Retina (tissue), 1 donor: ENCODE measurements at places on chromosomes 1 and 21.

- DNase-seq = no peak
Observed at GRCh38 chr1:160676869-160677597, 30.2 kb upstream of the SLAMF1 start.

GRCh38 chr1:243587285-243587684 lies 262.8 kb downstream of the AKT3 start:
- no peak for DNase-seq

DNA sequence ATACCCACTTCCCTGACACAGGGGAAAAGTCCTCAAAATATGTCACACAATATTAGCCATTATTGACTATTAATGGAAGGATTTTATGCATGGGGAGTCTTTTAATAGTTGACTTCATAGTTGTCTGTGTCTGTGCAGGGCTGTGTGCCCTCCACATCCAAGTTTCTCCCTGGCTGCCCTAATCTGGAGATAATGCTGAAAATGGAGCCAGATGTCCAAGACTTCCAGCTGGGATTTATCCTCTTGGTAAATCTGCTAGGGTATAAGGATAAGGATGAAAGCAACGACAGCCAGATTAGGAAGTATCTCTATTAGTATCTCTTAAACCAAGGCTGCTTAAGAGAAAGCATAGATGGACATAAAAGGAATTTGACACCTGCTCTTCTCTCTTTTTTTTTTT lies 42.1 kb downstream of the CDK18 start:
- no peak for DNase-seq

DNA sequence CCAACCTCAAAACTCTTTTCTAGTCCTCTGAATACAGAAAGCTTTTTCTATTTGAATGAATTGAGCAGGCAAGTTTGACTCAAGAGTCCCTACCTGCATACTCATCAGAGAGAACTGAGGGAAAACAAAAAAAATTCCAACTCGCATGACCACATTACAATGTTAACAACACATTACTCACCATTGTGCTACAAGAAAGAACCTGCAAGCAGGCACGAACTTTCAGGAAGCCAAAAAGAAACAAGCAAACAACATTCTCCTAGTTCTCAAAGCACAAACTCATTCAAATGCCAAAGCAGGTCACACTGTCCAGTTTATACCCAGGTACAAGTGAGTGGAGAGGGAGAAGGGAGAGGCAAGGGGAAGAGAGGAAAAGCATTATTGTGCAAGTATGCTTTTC lies 14.6 kb downstream of the OTUD7B start:
- no peak for DNase-seq
